ENCODE measurements at places on chromosomes 4 and X.

DNA sequence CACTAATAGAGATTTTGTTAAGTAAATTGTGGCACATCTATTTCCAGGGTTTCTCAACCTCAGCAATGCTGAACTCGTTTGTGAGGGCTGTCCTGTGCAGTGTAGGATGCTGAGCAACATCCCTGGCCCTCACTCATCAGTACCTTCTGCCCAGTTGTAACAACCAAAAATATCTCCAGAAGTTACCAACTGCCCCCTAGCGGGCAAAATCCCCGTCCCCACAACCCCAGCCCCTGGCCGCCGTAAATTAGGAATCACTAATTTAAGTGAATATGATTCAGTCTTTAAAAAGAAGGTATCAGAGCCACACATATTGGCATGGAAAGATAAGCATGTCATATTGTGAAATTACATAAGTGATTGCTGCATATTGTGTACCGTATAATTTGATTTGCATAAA is 123.4 kb downstream of the ASB9 start:
- peak; percentile 28 for DNase-seq

DNA sequence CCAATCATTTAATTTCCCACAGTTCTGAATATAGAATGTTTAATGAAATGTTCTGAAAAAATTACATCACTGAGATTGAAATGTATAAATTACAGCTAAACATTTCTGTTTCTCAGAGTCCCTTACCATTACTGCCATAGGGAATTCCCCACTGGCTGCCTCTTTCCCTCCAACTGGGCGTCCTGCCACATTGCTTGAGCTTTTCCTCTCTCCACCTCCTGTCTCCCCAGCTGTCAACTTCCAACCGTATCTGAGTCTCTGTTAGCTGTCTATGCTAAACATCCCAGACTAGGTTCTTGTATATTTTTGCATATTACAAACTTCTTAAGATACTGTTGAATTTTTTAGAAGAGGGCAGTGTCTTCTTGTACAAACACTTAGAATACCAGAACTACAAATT is 407.3 kb upstream of the SLIT2 start:
- DNase-seq = peak; percentile 67

DNA sequence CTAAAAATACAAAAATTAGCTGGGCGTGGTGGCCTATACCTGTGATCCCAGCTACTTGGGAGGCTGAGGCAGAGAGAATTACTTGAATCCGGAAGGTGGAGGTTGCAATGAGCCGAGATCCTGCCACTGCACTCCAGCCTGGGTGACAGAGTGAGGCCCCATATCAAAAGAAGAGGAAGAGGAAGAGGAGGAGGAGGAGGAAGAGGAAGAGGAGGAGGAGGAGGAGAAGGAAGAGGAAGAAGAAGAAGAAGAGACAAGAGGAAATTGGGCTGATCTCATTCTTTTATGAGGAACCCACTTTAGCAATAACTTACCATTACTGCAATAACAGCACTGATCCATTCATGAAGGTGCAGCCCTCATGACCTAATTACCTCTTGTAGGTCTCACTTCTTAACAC is 138.9 kb upstream of the GIMD1 start:
- no peak for DNase-seq

GRCh38 chr4:186734251-186734650 is 10.6 kb upstream of the FAT1 start:
- DNase-seq = no peak

DNA sequence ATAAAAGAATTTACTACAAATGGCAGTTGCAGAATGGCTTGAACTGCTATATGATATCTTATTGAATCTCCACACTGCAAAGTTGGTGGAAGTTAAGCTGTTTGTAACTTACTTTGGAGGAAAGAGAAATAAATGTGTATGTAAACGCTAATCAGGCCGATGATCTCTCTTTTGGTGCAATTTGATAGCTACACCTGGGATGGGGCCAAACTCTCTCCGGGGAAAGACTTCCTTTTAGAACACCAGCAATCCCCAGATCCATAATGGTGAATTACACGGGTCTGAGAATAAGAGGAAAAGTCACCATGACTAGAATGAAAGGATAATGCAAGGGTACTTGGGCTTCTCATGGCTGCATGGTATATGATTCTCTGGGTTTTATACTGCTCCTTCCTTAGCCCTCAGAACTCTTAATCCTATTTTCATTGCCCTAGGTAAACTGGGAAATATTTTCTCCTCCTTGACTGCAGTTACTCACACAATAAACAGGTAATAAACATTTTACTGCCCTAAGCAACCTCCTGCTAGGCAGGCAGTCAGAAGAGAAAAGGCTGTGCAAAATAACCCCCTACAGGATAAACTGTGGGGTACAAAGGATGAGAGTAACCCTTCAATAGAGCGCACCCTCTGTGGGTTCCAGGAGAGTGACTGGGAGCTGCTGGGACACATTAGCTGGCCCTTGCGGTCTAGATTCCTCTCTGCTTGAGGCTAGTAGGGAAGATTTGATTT is 109.3 kb downstream of the MGST2 start:
- DNase-seq = no peak

GRCh38 chrX:21155916-21156315 is 218.3 kb upstream of the CNKSR2 start:
- no peak for DNase-seq

DNA sequence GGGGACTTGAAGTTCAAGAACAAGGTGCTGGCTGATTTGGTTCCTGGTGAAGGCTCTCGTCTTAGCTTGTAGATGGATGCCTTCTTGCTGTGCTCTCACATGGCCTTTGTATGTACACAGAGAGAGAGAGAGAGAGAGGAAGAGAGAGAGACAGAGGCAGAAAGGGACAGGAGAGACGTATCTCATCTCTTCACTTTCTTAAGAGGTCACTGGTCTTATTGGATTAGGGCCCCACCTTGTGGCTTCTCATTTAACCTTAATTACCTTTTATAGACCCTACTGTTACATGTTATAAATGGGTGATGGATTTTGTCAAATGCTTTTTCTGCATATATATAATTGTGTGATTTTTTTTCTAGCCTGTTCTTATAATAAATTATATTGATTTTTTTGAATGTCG is 1444.2 kb downstream of the ADGRL3 start:
- DNase-seq = peak; percentile 43

- DNase-seq = peak; percentile 28
Observed at GRCh38 chr4:122687531-122688061, 44.9 kb upstream of the BBS12 start.

- peak; percentile 4 for DNase-seq
Observed at GRCh38 chr4:104989371-104989770, 157.3 kb upstream of the TET2 start.
